ENCODE measurements at places on chromosomes 13 and 19.

- no peak for DNase-seq
Measured at GRCh38 chr19:17575871-17576757, 20.7 kb downstream of the COLGALT1 start.

DNA sequence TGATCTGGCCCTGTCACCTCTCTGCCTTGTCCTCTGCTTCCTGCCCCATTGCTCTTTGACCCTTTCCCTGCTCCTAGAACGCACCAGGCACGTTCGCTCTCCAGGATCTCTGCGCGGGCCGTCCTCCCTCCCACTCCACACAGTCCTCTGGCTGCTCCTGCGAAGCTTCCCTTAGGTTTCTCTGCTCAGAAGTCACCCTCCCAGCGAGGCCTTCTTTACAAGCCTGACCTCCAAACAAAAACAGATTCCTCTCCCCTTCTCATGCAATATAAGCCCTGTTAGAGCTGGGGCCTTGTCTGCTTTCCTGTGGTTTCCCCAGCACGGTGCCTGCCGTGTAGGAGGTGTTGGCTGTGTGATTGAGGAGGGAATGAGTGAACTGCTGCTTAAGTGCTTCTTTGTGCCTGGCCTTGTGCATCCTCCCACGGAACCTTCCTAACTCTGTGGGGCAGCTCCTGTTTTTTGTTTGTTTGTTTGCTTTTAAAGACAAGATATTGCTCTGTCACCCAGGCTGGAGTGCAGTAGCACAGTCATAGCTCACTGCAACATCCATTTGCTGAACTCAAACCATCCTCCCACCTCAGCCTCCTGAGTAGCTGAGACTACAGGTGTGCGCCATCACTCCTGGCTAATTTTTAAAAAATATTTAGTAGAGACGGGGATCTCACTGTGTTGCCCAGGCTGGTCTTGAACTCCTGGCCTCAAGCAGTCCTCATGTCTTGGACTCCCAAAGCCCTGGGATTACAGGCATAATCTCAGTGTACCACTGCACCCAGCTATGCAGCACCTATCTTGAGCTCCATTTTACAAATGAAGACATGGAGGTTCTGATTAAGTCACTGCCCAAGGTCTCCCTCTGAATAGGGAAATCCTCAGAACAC is 82.0 kb downstream of the SIPA1L3 start:
- no peak for DNase-seq

- DNase-seq = no peak
Measured at GRCh38 chr19:48986211-48986610, 6.9 kb downstream of the GYS1 start.

DNA sequence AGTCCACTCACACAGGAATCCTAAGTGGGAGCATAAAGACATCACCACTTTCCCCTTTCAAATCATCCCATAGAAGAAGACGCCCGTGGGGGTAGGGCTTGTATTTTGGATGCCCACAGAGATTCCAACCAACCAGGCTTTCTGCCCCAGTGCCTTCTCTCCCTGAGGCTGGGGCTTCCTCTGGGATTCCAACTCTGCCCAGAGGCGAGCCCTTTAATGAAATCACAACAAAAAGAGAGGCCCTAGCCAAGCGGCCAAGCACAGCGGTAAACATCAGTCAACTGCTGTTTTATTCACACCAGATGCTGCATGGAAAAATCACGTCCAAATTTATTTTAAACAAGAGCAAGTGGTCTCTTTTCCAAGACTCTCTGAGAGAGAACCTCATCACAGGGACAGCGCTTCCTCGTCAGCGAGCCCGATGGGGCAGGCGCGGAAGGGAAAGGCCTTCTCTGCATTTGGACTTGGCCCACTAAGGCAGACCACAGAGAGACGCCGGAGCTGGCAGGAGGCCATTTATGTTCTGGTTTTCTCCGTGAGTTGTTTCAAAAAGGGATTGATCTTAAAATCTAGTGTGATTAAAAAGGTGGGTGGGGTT is 31.5 kb downstream of the ADPRHL1 start:
- no peak for DNase-seq

GRCh38 chr19:15769586-15769985 is 17.9 kb upstream of the OR10H5 start:
- no peak for DNase-seq

DNA sequence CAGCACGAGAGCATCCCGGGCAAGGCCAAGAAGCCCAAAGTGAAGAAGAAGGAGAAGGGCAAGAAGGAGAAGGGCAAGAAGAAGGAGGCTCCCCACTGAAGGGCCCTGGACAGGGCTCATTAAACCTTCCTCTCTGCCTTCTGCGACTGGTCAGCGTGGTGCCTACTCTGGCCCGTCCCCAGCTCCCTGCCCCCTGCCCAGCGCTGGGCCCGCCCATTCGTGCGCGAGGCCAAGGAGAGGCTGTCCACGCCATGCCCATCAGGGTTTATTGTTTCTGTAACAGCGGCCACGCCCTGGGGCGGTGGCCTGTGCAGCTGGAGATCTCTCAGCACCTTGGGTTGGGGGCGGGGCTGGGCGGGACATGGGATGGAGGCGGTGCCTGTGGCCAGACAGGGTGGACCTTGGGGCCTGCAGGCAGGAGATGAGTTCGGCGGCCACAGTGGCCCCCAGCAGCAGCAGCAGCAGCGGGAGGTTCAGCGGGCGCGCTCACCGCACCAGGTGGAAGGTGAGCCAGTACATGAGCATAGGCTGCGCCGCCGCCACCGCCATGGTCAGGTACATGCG is 897 bp downstream of the C19orf33 start:
- peak; percentile 85 for DNase-seq

GRCh38 chr19:3655402-3656072 is 28.9 kb upstream of the CACTIN start:
- no peak for DNase-seq

- DNase-seq = no peak
Measured at GRCh38 chr19:8457209-8457608, 12.4 kb downstream of the HNRNPM start.

DNA sequence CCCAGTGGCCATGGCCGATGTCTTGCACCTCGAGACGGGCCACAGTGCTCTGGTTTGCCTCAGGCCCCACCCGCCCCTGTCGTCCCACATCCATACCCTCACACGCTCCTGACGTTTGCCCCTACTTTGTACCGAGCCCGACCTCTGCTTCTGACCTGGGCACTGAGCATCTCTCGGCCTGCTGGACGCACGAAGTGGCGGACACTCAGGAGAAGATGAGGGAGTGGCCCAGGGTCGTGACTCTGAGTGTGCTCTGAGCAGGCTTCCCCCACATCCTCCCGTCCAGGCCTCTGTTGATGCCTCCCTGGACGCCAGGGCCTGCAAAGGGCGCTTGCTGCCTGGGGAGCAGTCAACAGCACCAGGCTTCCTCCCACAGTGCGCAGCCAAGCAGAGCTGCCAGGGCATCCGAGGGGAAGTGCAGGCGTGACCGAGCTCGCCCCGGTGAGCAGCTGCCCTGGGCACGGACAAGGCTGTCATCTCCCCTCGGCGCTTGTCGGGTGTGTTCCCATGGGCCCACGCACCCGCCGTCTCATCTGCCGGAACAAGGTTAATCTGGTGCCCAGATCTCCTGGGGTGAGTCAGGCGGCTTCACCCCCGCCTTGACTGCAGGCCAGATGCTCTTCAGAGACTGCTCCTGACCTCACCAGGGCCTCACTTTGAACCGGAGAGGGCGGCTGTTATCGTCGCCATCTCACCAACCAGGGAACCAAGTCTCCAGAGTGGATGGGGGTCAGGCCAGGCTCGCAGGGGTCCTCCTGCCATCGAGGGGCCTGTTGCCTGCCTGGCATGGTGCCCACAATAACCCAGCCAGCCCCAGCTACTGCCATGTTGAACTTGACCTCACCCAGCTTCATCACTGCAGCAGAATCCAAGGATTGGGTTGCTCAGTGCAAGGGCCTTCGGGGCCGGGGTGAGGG is 27.2 kb downstream of the COMP start:
- no peak for DNase-seq
